ENCODE measurements at places on chromosomes 12 and 14.

DNA sequence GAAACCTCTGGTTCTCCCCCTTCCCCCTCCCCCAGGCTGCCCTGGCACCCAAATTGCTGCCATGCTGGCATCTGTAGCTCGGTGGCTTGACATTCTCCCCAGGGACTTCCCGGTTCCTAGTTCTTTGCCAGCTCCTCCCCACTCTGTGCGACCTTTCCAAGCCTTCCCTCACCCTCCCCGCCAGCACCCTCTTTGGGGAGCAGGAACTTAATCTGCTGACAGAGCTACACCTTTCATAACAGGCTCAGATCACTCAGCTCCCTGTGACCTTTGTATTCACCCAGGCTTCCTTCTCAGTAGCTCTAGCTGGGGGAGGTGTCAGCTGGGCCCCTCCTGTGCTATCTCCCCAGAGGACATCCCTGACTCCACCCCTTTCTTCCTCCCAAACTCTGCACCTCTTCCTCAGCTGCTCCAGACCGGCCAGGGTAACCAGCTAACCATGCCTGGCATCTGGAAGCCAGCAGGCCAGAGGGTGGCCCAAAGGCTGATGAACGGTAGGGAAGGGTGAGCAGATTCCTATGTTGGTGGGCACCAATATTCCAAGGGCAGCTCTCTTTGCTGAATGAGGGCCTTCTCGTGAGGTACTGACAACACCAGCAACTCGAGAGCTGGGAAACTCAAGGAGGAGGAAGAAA, 1.8 kb upstream of the COX14 start:
- DNase-seq: no peak

GRCh38 chr14:102929241-102930137, 7.0 kb downstream of the AMN start:
- no peak for DNase-seq

DNA sequence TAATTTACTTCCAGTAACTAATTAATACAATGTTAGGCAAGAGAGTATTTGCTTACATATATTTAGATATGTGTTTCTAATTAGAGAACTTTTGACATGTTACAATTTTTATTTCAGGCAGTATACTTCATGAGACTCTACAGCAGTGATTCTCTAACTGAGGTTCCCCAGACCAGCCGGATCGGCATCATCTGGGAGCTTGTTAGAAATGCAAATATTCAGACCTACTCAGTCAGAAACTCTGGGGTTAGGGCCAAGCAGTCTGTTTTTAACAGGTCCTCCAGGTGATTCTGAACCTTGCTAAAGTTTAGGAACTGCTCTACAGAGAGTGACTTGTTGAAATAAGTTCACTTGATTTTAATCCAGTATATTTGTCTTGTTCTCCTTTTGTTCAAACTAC, 46.5 kb downstream of the ARID2 start:
- no peak for DNase-seq

- peak; percentile 43 for DNase-seq
Observed at GRCh38 chr12:47155457-47156166, 75.9 kb upstream of the AMIGO2 start.

DNA sequence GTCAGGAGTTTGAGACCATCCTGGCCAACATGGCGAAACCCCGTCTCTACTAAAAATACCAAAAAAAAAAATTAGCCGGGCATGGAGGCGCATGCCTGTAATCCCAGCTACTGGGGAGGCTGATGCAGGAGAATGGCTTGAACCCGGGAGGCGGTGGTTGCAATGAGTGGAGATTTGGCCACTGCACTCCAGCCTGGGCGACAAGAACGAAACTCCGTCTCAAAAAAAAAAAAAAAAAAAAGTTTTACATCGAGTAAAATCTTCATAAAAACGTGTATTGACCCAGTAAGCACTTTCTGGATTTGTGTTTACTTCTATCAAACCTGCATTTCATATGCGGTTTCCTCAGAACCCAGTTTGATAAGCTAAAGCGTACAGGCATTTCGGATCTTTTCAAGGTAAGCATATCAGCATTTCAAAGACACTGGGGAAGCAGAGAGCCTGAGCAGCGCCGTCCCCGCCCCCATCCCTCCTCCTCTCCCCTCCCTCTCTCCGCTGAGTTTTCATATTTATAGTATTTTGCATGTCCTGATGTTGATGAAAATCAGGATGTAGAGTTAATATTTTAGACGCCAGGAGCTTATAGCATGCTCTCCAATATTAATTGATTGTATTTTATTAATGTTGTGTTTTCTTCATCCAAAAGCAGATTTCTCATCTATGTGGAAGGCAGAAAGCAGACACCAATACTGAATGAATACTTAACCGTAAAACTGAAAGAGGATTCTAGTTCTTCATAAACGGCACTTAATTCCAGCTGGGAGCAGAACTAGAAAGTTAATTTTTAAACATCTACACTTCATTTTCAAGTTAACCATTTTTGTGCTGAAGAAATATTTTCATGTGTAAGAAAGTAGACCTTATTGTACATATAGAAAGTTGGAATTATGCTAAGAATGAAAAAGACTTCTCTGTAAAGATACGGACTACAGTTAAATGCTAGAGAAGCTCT, 9.2 kb upstream of the HIP1R start:
- DNase-seq: no peak

- no peak for DNase-seq
Observed at GRCh38 chr14:26204728-26205479, 392.9 kb downstream of the NOVA1 start.

- no peak for DNase-seq
Observed at GRCh38 chr14:54209511-54210250, 187.1 kb upstream of the CDKN3 start.

GRCh38 chr12:63151623-63152320, 771 bp upstream of the AVPR1A start:
- peak; percentile 44 for DNase-seq

- DNase-seq: no peak
Observed at GRCh38 chr14:47427629-47428028, 247.8 kb downstream of the MDGA2 start.

DNA sequence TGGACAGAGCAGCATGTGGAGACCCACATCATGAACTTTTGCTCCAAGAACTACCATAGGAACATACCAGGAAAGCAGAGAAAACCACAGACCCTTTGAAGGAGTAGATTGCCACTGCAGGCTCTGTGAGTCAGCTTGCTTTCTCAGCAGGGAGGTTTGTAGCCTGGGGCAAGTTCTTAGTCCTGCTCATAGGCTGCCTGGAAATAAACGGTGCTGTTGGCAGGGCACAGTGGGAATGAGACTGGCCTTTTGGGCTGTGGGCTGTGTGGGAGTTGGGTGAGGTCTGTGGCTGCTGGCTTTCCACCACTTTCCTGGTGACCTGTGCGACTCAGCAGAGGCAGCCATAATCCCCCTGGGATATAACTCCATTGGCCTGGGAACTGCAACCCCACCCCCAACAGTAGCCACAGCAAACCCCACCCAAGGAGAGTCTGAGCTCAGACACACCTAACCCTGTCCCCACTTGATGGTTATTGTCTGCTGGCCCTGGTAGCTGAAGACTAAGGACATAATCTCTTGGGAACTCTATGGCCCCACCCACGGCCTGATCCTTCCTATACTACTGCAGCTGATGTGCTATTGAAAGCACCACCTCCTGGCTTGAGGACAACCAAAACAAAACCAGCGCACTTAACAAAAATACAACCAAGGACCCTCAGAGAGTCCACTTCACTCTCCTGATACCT, 192.1 kb upstream of the GARIN6 start:
- peak; percentile 79 for DNase-seq

DNA sequence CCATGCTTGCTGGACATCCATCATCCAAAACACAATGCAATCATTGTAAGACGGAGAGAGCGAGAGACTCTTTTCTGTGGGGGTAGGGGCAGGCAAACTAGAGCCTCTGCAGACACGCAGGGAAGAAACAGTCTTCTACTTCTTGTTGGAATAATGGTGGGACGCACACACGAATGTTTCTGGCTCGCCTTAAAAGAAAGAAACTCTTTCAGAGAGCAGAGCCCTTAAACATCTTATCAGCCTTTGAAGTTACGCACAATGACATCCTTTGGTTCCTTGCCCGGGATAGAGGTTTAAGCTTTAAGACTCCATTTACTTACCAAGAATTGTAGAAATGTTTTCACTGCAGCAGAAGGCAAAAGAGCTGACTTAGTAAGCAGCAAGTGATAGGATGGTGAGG, 133.8 kb upstream of the FOXN3 start:
- no peak for DNase-seq

DNA sequence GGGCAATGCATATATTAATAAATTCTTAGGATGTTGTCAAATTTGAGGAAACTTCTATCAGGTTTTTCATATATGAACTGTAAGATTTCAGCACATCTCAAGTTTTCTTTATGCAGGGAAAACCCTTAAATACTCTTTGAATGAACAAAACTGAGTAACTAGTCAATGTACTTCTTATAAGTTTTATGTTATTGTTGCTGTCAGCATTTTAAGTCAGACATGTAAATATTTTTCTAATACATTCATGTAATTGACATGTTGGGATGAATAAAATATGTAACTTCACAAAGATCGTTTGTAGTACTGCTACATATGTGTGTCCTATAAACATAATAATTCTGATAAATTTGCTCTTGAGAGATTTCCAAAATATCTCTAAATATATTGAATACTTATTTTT, 109.6 kb downstream of the BMP4 start:
- DNase-seq: no peak

- no peak for DNase-seq
Observed at GRCh38 chr14:21308132-21308478, 28.2 kb downstream of the RPGRIP1 start.

DNA sequence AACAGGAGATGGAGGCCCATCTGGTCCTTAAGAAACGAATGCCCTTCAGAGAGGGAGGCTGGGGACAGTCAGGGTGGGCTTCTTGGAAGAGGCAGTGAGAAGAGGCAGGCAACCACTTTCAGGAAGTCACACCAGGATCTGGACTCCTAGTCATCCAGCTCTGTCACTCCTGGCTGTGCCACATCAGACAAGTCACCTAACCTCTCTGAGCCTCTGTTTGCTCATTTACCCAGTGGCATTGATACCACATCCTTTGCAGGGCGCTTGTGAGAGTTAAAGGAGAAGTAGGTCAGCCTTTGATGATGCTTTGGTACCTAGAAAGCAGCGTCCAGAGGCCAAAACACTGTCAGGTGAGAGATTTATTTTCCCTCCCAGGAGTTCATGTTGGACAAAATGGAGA, 11.1 kb downstream of the CCDC197 start:
- DNase-seq: no peak

- DNase-seq: no peak
Observed at GRCh38 chr12:118107011-118107410, 3.2 kb upstream of the VSIG10 start.

DNA sequence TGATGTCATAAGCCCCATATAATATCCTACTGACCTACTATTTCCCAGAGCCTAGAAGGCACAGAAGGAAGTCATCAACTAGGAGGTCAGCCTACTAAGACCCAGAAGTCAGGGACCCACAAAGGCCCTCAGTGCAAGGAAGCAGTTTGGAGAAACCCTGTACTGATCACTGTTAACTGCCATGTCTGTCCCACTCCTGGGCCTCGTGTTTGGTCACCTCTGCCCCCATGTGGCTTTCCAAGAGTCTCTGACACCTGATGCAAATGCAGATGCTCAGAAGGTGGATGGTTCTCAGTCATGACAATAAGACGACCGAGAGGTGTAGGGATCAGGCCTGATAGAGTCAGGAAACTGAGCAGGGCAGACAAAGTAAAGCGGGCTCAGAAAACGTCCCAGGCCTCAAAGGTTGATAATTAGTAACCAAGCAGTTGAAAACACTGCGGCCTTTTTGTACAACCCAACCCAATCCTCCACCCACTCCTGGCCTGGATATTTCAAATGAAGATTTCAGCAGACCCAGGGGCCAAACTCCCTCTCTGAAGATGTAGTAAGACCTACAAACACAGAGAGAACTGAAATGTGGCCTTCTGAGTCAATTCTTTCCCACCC, 23.4 kb downstream of the PRKAB1 start:
- DNase-seq: no peak

DNA sequence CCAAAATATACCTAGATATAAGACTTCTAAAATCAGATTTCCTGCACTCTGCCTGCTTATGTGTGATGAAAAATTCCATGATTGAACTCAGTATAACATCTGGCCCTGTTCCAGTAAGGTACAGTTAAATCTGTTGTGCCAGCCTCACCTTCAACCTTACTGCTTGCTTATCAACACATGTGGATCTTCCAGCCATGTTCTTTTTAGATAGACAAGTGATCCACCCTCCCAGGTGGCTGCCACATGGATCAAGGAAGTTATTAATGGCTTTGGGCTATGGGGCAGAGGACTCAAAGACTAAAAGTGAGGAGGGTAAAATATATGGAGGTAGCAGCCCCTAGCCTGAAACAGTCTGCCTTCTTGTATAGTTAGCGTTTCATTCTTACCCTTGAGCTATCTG, 25.3 kb upstream of the MAGOHB start:
- no peak for DNase-seq

GRCh38 chr12:53985994-53986685, 1.2 kb downstream of the HOXC10 start:
- DNase-seq: no peak

GRCh38 chr14:73715707-73716106, 1.5 kb upstream of the PNMA1 start:
- no peak for DNase-seq

DNA sequence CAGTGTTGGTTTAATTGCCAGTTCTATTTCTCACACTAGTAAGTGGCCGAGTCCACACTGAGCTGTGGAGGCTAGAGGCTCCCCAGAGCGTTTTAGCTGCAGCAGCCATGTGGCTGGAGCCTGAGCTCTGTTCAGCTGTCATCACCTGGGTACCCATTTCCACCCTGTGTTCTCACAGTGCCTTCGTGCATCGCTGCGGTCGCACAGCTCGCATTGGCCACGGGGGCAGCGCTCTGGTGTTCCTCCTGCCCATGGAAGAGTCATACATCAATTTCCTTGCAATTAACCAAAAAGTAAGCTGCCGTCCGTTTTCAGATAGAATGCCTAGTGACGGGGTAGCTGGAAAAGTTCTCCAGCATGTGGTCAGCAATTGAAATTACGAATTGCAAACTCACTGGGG, 15.7 kb downstream of the DDX55 start:
- DNase-seq: no peak

- no peak for DNase-seq
Observed at GRCh38 chr14:77154421-77154820, 12.8 kb upstream of the ZDHHC22 start.

DNA sequence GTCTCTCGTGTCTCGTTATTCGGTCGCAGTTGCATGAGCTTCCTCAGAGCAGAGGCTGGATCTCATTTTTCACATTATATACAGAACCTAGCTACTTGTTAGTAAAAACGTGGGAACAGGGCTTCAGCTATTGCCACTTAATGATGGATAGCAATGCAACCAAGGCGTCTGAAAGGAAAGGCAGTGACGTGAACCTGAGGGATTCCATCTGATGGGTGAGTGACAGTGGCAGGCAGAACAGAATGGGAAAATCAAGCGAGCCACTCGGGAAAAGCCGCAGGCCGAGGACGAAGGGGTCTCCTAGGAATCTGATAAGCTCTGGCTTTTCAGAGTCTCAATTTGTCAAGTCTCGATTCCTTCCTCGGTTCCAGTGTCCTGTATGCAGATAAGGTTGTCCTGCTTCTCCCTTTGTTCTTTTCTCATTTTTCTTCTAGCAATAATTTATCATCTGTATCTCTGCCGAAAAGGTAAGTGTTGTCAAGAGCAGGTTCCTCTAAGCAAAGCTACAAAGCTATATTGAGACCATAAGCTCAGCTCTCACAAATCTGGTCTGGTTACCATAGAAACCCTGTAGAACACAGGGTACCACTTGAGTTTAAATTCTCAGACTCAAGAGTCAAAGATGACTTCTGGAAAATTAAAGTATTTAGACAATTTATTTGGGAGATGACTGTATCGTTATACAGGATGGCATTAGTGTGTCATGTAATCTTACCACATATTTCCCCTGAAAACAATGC, 416.6 kb downstream of the GLT1D1 start:
- DNase-seq: no peak
